NCI-H2081 treated with DMSO at 0.1 percent for 48 hours (cell line): ENCODE measurements at places on chromosomes 7 and 10.

DNA sequence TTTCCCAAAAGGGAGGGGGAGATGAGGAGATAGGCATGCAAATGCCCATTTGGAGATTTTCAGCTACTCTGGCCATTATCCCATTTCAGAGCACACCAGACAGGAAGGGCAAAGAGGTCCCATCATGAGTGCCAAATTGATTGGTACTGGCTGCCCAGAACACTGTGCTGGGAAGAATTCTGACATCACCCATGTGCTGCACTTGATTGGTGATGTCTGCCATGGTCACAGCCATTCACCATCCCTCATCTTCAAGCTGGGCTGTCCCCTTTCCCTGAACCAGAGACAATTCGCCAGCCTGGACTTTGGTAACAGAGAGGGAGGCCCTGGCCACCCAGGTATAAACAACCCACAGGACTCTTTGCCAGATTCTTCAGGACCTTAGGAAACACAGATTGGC lies 23.2 kb upstream of the RADIL start:
- DNase-seq, result no peak

DNA sequence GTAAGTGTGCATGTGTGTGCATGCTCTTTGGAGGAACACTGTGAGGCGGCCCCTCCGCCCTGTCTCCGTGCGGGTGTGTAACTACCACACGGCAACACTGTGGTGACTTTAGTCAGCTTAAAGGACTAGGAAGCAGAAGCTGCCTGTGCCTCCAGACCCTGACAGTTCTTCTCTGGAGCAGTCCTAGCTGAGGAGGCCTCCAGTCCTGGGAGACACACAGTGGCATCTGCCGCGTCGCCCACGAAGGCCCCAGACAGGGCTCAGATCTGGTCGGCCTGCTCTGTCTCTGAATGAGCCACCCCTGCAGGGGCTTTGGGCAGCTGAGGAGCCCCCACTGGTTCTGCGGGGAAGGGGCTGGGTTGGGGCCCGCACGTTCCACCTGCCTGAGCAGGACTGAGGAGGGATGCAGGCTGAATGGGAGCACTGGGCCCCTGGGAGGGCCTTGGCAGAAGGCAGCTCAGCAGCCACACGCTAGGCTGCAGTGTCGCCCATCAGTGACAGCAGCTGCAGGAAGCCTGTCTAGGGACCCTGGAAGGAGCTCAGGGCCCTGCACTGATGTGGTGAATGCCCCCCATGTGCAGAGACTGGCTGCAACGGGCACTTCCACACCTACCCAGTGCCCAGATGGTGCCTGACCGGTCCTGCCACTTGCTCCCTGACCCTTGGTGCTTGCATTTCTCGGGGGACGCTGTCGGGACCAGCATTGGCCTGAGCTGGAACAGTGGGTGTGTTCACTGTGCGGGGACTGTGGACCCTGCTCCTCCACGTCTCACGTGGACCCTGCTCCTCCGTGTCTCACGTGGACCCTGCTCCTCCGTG lies 27.3 kb upstream of the KNDC1 start:
- no peak for DNase-seq

DNA sequence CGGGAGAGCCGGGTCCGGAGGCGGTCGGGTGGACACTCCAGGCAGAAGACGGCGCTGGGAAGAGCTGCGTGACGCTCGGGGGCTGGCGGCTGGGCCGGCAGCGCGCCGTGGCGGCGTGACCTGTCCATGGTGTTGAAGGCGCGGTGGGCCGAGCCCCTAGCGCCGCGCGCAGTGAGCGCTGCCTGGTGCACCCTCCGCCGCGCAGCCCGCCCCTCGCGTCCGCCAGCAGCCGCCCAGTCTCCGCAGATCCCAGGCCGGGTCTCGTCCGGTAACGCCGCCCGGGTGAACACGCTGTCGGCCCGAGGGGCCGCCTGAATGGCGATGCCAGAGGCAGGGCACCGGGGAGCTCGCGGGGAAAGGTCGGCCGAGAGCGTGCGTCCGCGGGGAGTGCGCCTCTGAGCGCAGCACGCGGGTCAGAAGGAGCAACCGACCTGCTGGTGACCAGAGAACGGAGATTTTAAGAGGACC lies 657 bp upstream of the TMEM178B start:
- no peak for DNase-seq

DNA sequence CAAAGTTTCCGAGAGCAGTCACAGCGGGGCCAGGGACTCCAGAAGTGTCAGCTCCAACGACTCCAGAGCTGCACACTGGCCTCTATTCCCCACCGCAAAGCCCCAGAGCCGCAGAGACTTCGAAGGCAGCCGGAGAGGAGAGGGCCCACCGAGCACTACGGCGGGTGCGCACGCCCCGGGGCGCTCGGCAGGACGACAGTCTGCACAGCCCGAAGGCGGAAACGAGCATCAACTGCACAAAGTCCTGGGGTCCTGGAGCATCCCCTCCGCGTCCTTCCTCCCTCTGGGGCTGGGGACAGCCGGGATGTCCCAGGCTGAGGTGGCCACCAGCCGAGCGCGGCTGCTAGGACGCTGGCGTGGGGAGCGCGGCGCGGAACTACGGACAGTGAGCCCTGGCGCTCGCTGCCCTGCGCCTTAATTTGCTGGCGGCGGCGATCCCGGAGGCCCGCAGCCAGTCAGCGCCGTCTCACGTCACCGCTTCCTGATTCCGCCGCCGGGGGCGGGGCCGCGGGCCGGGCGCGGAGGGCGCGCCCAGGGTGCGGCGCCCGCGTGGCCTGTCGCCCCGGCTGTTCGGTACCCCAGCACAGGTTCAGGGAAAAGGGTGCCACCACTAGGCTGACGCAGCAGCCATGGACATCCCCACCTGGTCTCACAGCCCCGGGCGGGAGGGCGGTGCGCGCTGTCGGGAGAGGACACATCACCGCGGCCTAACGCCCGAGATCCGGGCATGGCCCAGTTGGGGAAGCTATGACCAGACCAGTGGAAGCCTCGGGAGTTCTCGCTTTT lies at the start of gene TBX20:
Gene TBX20 (minus strand): TSS at position 391 of the 786 bp plus-strand sequence. CDS start 480 bp downstream, outside the sequence.
- DNase-seq, result no peak

DNA sequence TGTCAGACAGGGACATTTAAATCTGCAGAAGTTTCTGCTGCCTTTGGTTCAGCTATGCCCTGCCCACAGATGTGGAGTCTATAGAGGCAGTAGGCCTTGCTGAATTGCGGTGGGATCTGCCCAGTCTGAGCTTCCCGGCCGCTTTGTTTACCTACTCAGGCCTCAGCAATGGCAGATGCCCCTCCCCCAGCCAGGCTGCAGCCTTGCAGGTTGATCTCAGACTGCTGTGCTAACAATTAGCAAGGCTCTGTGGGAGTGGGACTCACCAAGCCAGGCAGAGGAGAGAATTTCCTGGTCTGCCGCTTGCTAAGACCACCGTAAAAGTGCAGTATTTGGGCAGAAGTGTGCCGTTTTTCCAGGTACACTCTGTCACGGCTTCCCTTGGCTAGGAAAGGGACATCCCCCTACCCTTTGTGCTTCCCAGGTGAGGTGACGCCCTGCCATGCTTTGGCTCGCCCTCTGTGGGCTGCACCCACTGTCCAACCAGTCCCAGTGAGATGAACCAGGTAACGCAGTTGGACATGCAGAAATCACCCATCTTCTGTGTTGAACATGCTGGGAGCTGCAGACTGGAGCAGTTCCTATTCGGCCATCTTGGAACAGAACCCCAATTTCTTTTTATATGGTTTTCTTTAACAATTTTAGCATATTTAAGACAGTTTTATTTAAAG lies 28.4 kb upstream of the VWDE start:
- no peak for DNase-seq

- no peak for DNase-seq
Observed at GRCh38 chr10:103932971-103933370, 15.0 kb upstream of the STN1 start.

DNA sequence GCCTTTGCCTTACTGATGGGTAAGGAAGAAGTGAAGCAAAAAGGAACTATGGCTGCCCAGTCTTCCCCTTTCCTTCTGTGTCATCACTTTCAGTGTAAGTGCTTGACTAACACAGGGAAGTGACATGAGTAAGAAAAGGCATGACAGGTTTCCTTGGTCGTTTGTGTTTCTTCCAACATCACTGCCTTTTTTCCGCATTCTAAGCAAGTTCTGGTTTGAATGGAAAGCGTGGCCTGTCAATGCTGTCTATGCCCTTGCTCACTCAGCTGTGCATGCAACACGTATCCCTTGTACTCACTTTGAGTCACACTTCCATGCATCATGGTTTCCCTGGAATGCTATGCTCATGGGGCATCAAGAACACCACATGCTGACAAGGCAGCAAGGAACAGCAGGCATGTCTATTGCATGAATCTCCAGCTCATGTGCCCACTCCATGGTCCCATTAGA lies 111.8 kb downstream of the OAT start:
- DNase-seq, result no peak

DNA sequence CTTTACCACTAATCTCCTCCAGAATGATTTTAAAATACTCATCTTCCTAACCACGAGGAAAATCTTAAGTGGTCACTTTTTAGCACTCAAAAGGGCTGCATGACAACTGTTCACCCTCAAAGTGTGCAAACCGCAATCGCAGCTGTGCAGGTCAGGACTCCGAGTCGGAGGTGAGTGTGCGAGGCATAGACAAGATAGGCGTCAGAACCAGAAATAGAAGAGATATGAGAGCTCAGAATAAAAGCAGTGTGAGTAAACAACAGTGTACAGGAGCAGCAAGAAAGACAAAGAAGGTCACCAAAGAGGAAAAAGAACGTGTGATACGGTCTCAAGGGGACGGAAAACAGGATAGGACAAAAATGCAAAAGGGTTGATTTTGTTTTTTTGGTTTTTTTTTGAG lies 17.5 kb upstream of the ENO4 start:
- no peak for DNase-seq

GRCh38 chr10:101110856-101111523 lies 20.1 kb upstream of the TLX1 start:
- no peak for DNase-seq

- no peak for DNase-seq
Observed at GRCh38 chr7:111294494-111294893, 203.6 kb downstream of the LRRN3 start.

DNA sequence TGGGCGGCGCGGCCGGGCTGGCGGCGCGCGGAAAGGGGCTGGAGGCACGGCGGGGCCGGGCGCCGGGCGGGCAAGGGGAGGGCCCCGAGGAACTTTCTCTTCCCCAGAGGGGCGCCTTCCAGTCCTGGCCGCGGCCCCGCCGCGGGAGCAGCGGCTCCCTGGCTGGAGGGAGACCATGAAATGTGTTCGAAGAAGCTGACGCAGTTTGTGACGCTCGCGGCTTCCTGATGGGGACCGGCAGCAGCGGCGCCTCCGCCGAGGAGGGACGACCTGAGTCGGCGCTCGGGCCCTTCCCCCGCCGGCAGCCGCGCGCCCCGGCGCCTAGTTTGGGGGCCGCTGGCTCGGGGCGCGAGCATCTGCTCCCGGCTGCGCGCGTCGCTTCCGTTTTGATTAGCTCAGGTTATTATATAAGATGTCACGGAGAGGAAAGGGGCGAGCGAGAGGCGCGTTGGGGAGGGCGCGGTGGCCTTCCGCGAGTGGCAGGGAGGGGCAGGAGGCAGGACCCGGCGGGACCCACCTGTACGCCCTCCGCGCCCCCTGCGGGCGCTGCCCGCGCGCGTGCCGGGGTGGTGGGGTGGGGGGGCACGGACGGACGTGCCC lies 57.1 kb upstream of the PCGF5 start:
- DNase-seq, result no peak

DNA sequence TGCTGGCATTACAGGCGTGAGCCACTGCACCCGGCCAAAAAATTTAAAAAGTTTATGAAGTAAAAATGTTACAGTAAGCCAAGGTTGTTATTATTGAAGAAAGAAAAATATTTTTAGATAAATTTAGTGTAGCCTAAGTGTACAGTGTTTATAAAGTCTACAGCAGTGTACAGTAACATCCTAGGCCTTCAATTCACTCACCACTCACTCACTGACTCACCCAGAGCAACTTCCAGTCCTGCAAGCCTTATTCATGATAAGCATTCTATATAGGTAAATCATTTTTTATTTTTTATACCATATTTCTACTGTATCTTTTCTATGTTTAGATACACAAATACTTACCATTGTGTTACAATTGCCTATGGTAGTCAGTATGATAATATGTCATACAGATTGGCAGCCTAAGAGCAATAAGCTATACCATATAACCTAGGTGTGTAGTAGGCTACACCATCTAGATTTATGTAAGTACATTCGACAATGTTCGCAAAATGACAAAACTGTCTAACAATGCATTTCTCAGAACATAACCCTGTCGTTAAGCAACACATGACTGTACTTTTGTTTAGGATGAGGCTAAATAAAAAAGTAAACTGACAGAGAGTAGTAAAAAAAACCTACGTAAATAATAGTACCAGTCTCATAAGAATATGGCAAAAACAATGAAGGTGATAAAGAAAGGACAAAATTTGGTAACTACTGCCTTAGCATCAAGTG lies 77.8 kb upstream of the FAM133B start:
- DNase-seq, result no peak

DNA sequence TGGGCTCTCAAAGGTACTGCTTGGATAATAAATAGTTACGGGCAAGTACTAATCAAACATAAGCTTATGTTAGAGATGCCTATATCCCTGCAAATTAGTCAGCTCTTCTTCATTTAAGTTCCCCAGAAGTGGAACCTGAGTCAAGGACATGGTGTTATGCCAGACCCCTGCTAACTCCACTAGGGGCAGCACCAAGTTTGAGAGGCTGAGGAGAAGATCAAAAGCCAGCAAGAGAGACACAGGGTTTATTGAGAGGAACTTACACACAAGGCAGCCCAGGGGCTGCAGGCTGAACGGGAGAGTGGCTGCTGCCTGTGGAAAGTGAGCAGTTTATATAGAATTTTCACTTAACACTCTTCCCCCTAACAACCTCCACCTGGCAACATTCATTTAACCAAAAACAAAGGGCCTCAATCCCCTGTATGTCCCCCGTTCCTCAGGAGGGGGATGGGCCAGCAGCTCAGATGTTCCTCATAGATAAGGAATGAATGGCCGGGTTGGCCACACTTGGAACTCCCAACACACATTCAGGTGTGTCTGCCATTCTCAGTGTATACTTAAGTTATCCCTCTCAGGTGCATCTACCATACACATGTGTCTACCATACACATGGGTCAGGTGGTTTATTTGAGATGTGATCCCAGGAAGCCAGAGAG lies 62.6 kb upstream of the GHITM start:
- no peak for DNase-seq

DNA sequence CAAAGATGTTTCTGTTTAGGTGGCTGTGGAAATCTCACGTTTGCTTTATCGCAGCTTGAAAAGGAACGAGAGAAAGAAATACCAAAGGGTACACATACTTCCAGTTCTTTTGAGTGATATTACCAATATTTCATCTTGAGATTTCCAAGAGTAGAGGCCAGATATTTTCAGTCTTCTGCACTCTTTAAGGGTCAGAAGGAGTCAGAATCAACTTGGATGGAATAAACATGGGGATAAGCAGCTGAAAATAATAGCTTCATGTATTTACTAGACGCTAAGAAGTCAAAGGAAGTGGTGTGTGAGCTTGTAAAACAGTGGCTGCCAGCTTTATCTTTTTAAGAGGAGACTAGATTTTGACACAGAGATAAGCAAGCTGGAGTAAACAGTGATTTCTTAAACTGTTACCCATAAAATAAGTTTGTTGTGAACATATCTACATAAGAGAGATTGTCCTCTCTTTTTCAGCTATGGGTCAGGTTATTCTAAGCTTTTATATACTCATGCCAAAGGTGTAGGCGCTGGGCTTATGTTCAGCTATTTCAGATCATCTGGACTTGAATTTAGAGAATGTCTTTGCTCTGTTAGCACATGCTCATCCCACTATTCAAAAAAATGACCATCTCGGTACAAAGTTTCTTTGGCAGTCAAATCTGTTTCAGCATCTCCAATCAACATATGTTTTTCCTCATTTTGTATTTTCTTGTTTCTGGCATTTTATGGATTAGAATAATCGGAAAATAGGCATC lies 170.8 kb upstream of the TCF7L2 start:
- no peak for DNase-seq
